Spleen (tissue), 13 donors: ENCODE measurements at places on chromosomes 3 and 15. TPM values are rescaled to one million over a fixed set of nuclear protein-coding genes. Genes with fewer than 3 reads are reported as not detected.

GABRR3 gene
- not detected for total RNA-seq

LMLN gene
- 3.6 TPM for total RNA-seq

SLC27A2 gene
- total RNA-seq = not detected

CTXN2 gene
- total RNA-seq = not detected

MRAS gene
- 15.4 TPM for total RNA-seq

GCHFR gene
- 14.2 TPM for total RNA-seq

RPP25 gene
- total RNA-seq = 15.4 TPM

CAND2 gene
- 4.0 TPM for total RNA-seq

TTLL13 gene
- 1.8 TPM for total RNA-seq

DNA sequence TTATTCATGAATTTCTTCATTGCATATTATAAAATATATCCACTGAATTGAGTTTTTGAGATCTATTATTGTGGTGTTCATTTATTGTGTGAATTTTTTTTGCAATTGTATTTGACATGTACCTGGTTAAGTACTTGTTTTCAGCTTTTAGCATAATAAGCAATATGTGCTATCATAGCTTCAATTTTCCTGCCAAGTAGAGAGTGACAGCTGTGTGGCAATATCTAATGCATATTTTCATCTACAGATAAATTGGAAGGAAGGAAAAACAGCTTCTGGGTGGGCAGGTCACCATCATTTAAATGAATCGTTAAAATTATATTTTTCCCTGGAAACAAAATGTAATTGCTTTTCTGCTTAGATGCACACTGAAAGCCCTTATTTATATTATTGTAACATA lies 296.9 kb downstream of the EPHA6 start:
- no peaks in the 10 kb centered on the region for H3K36me3 ChIP-seq
- no peak overlapping the region for H3K4me3 ChIP-seq
- H3K27ac ChIP-seq = no peak overlapping the region

DNA sequence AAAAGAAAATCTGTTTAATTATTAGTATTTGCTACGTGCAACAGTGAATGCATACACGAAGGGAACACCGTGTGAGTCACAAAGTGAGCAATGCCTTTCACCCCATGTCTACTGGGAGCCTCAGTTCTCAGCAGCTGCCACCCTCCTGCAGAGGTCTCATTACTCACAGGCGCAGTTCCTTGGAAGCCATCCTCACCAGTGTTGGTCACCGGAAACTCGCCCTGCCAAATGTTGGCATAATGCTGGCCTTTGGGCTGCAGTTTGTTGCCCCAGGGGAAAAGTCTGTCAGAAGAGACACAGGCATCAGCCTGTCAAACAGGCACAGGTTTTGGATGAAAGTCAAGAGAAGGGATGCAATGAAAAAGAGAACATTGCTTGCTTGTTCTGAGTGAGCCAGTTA lies 50.1 kb downstream of the SUMF1 start:
- H3K27ac ChIP-seq = no peak overlapping the region
- H3K27me3 ChIP-seq = no peaks in the 10 kb centered on the region
- H3K4me3 ChIP-seq = no peak overlapping the region
- no peaks in the 10 kb centered on the region for H3K4me1 ChIP-seq

DNA sequence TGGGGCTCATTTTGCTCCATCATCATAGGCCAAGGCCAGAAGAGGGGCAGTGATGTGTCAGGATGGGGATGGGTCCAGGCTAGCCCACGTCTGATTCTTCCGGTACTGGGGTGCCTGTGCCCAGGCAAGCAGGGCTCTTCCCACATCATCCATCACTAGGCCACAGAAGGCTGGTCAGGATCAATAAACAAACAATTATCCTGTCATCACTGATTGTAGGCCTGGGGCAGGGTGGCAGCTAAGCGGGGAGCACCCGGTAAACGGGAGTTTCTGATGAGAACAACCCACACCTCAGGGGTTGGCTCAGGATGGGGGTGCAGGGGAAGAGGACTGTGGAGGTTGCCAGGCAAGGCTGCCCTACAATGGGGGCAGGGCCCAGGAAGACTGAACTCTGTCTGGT lies 18.1 kb upstream of the CACNA2D2 start:
- H3K4me1 ChIP-seq = peaks cover 16% of the 10 kb centered on the region
- H3K36me3 ChIP-seq = no peaks in the 10 kb centered on the region
- DNase-seq = no peak

DNA sequence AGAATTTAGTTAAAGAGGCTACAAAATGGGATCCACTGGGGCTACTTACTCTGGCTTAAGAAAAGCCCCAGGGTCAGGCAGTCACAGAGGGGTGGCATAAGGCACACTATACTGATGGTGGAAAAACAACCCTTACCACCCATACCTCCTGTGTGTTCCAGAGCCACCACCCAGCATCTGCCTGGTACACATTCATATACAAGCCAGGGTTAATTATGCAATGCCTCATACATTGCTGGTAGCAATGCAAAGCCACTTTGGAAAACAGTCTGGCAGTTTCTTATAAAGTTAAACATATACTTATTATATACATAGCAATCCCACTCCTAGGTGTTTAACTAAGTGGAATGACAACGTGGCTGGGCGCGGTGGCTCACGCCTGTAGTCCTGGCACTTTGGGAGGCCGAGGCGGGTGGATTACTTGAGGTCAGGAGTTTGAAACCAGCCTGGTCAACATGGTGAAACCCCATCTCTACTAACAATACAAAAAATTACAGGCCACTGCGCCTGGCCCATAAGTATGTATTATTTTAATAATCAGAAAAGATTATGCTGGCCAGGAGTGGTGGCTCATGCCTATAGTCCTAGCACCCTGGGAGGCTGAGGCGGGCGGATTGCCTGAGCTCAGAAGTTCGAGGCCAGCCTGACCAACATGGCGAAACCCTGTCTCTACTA lies 15.2 kb upstream of the NCKIPSD start:
- peaks cover 48% of the 10 kb centered on the region for H3K4me1 ChIP-seq
- no peak overlapping the region for H3K4me3 ChIP-seq
- peak; percentile 19 for DNase-seq
- no peak overlapping the region for H3K27ac ChIP-seq

GRCh38 chr3:11814663-11815062 lies 32.0 kb downstream of the TAMM41 start:
- peaks cover 3% of the 10 kb centered on the region for H3K36me3 ChIP-seq
- H3K4me3 ChIP-seq = no peak overlapping the region
- no peak overlapping the region for H3K27ac ChIP-seq
- no peaks in the 10 kb centered on the region for H3K27me3 ChIP-seq

DNA sequence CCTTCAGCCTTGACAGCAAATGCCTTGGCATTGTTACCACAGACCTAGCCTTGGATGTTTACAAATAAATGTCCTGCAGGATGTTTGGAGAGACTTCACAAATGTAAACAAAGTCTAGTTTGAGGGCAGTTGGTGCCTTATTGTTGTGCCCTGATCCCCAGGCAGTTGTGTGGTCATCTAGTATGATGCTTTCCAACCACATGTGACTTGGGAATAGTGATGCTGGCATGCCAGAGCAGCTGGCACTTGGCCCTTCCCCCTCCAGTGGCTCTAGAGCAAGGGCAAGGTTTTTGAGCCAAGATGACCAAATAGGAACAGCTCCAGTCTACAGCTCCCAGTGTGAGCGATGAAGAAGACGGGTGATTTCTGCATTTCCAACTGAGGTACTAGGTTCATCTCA lies 258.2 kb downstream of the ADAMTS17 start:
- no peak overlapping the region for H3K27ac ChIP-seq
- no peak overlapping the region for H3K4me3 ChIP-seq
- H3K4me1 ChIP-seq = no peaks in the 10 kb centered on the region
- H3K27me3 ChIP-seq = no peaks in the 10 kb centered on the region
- no peaks in the 10 kb centered on the region for H3K36me3 ChIP-seq
- DNase-seq = peak; percentile 7

GRCh38 chr15:78977091-78977571 lies 32.3 kb upstream of the CTSH start:
- H3K4me3 ChIP-seq = no peak overlapping the region
- no peaks in the 10 kb centered on the region for H3K27me3 ChIP-seq
- peaks cover 37% of the 10 kb centered on the region for H3K4me1 ChIP-seq

- DNase-seq = no peak
- no peak overlapping the region for H3K4me3 ChIP-seq
- peaks cover 11% of the 10 kb centered on the region for H3K4me1 ChIP-seq
- no peaks in the 10 kb centered on the region for H3K36me3 ChIP-seq
These were observed 37.1 kb downstream of the IL17RD start for GRCh38 chr3:57127891-57128518.

GRCh38 chr3:8555113-8555661 lies 53.6 kb downstream of the LMCD1 start:
- no peak overlapping the region for H3K4me3 ChIP-seq
- no peak for DNase-seq
- H3K4me1 ChIP-seq = peaks cover 6% of the 10 kb centered on the region
- H3K36me3 ChIP-seq = no peaks in the 10 kb centered on the region
- H3K27ac ChIP-seq = peak overlapping the region; percentile 53

GRCh38 chr15:50365971-50366370 lies 11.0 kb upstream of the GABPB1 start:
- peaks cover 28% of the 10 kb centered on the region for H3K36me3 ChIP-seq
- no peak for DNase-seq
- H3K4me1 ChIP-seq = no peaks in the 10 kb centered on the region
- no peak overlapping the region for H3K27ac ChIP-seq
- no peak overlapping the region for H3K4me3 ChIP-seq

GRCh38 chr3:110790631-110791030 lies 281.0 kb upstream of the NECTIN3 start:
- H3K27me3 ChIP-seq = no peaks in the 10 kb centered on the region
- no peak for DNase-seq
- H3K36me3 ChIP-seq = no peaks in the 10 kb centered on the region
- H3K4me3 ChIP-seq = no peak overlapping the region

DNA sequence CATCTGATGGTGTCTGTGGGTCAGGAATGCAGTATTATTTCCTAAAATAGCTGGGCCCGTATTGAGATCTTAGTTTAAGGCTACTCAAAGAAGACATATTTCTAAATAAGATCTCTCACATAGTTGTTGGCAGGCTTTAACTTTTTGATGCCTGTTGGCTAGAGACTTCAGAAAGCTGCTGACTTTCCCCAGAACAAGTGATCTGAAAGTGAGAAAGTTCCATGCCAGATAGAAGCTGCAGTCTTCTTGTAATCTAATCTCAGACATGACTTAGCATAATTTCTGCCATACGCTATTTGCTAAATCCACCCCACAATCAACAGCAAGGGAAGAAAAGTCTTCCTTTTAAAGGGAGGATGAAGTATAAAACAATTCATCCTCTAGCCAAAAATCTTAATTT lies 867.1 kb downstream of the IGSF11 start:
- no peak for DNase-seq
- no peaks in the 10 kb centered on the region for H3K27me3 ChIP-seq
- H3K4me3 ChIP-seq = no peak overlapping the region
- no peaks in the 10 kb centered on the region for H3K36me3 ChIP-seq
